ENCODE measurements at places on chromosomes 7 and 10.

- DNase-seq = no peak
Measured at GRCh38 chr10:35422228-35422627, 85.9 kb downstream of the CCNY start.

- no peak for DNase-seq
Measured at GRCh38 chr7:132379292-132379691, 197.0 kb downstream of the PLXNA4 start.

- no peak for DNase-seq
Measured at GRCh38 chr10:77207828-77208185, 429.8 kb downstream of the KCNMA1 start.

GRCh38 chr10:100866575-100867098 is 46.1 kb upstream of the SLF2 start:
- DNase-seq = no peak

- DNase-seq = no peak
Measured at GRCh38 chr10:116733566-116733965, 8.8 kb downstream of the HSPA12A start.

- DNase-seq = no peak
Measured at GRCh38 chr10:120841522-120842189, 9.5 kb upstream of the WDR11 start.

DNA sequence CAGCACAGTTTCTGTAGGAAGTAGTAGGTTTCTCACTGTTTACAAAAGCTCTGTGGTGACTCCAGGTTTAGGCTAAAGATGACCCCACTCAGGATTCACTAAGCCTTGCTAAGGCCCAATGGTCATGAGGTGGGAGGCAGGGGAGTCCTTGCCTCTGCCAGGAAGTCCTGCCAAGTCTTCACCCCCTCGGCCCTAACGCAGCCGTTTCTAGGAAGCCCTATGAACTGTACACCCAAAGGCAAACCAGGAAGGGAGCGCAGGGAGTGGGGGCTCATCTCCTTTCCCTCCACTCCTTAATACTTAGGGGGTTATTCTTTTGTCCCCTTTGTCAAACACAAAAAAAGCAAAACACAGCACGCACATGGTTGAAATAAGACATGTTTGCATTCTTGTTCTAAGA is 64.6 kb downstream of the CTBP2 start:
- no peak for DNase-seq

DNA sequence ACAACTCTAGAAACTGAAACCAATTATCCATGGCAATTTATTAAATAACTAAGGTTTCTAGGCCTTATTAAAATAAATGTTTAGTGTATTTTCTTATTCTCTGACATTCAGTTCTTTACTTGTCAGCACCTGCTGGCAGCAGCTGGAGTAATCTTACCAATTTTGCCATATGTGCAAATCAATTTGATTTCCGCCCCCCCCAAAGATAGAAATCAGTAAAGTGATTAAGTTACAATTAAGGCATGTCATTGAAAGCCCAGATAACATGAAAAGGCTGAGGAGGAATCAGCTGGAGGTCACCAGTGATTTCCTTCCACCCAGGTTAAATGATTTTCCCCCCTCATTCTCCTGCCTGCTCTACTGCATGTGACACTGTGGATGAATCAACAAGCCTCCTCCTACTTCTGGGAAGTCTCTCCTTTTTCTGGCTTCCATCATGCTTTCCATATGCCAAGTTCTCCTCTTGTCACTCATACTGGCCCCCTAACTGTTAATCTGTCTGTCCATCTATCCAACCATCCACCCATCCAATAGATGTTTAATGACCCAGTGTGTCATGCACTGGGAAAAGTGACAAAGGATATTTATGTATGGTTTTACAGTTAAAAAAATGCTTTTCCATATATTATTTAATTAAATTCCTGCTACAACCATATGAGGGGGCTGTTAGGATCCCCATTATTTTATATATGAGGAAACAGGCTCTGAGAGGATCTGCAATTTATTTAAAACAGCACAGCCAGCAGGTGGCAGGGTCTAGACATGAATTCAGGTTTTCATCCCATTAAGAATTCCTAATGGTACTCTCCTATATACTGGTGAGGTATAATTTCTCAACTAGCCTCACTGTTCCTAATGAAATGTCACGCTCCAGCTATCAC is 116.5 kb downstream of the ATXN7L1 start:
- peak; percentile 63 for DNase-seq

DNA sequence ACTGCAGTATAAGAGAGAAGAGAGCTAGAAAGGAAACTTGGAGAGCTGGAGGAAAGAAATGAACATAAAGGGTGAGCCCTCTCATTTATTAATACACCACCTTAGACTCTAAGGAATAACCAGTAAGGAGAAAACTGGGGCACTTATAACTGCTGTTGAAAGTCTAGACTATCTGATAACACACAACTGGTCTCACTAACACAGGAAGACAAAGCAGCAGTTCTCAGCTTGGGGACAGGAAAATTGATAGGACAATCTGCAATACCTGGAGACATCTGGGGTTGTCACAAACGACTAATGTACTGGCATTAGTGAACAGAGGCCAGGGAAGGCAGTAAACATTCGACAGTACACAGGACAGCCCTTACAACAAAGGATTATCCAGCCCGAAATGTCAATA is 6.8 kb downstream of the ELMO1 start:
- no peak for DNase-seq

DNA sequence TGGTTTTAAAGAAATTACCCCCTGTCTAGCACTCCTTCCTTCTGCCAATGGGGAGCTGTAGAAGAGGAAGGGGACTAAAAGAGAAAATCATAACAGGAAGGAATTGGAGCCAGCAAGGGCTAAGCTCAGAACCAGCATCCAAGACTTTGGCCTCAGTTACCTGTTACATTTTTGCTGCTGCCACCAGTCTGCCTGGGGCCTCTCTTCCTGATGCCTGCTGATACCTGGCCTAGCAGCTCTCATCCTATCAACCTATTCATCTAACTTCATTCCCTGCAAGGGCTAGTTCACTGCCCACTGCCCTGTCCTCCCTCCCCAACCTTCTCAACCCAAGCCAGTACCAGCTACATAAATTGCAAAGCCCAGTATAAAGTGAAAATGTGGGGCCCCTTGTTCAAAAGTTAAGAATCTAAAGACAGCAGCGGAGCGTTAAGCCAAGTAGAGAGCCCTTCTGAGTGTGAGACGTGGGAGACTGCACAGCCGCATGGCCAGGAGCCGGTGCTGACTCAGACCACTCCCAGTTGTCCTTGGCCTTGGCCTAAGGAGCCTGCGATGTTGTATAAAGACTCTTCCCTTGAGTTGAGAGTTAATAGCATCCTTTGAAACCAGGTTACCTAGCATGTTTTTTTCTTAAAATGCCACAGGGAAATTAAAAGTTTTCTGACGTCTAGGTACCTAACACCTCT is 13.2 kb upstream of the AOC1 start:
- DNase-seq = no peak

DNA sequence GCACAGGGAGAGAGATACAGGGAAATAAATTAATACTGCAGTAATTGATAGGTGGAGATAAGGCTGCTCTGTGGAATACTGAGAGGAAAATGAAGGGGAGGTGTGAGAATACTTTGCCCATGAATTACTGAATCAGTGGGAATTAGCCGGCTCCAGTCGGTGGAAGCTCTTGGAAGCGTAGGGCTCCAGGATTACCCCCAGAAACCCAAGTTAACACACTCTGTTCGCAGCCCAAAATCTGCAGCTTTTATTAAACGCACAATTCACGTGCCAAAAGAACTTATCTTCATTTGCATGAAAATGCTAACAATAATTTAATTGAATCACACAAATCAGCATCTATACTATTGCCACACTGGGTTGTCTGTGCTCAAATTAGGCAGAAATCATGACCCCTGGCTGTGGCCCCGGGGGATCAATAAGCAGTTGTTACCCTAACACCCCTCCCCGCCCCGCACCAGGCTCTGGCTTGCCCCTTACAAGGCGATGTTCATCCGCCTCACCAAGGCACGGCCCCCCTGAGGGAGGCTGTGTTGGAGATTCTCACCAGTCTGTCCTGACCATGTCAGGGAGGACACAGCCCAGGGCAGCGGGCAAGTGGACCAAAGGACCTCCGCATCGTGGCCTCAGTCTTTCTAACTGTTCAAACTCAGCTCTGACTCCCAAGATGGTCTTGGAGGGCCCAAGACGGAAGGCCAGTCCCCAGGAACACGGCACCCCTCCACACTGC is 48.4 kb upstream of the MGMT start:
- no peak for DNase-seq
